ENCODE measurements at places on chromosomes 12 and 14.

DNA sequence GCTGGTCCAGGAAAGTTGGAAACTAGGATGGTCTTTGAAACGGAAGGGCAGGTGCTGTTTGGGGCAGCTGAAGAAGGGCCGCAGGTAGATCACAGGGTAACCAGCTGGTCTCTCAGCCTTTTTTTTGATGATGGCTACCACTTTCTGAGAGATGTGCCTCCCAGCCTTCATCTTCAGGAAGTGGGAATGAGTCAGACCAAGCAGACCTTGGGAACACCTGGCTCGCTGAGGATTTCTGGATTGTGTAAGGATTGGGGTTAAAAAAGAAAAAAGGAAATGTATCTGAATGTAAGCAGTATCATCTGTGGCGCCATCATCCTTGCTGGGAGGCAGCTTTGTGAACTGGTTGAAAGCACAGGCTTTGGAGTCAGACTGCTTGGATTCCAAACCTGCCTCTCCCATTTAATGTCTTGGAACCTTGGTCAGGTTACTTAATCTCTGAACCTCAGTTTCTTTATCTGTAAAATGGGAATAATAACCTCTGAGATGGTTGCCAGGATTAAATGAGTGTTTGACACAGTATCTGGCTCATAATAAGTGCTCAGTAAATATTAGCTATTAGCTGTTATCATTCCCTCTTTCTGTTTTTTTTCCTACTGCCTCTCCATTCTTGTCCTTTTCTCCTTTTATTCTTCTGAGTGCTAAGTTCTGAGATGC lies 1.7 kb downstream of the PRPF40B start:
- DNase-seq, result no peak

GRCh38 chr12:85627584-85627983 lies 208.6 kb downstream of the RASSF9 start:
- DNase-seq, result no peak

DNA sequence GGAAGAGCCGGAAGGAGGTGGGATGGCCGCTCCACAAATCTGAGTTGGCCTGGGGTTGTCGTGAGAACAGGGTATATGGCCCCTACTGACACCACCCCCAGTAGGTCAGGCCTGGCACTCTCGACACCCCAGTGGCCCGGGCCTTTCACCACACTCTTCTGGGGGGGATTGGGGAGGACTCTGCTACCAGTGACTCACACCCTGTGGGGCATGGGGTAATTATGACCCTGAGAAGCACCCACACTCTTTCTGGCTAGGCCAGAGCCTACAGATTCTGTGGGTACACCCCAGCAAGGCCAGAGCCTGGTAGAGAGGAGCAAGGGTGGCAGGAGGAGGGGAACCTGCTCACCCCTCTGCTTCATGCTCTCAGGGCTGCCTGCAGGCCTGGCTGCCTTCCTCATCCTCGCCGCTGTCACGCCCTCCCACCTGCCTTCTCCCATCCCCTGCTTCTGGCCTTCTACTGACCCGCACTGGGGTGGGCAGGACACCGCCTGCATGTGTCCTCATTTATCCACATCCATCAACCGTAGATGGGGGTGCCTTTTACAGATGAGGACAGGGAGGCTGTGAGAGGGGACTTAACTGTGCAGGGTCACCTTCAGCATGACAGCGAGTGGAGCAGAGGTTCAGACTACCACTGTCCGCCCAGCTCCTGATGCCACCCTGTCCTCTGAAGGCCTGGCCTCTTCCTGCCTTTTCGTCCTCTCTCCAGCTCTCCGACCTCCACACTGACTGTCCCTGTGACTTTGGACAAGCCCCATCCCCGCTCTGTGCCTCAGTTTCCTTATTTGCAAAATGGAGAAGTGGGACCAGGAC lies 18.4 kb downstream of the ASB2 start:
- no peak for DNase-seq

DNA sequence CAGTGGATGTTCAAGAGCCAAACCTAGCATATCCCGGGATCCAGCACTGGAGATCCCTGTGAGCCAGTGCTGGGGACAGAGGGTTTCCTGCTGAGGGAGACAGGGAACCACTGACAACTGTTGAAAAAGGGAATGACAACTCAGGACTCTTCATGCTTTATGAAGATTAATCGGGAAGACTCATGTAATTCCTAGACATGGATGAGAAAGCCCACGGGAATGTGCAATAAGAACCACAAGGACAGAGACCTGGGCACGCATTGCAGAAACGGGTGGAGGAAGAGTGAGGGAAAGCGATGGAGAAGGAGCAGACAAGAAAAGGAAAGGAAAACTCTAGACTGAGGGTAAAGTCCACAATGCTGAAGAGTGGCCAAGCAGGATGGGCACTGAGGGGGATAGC lies 296.0 kb downstream of the PCNX1 start:
- no peak for DNase-seq

- DNase-seq, result no peak
Observed at GRCh38 chr12:48279101-48279500, 71.6 kb downstream of the ZNF641 start.

DNA sequence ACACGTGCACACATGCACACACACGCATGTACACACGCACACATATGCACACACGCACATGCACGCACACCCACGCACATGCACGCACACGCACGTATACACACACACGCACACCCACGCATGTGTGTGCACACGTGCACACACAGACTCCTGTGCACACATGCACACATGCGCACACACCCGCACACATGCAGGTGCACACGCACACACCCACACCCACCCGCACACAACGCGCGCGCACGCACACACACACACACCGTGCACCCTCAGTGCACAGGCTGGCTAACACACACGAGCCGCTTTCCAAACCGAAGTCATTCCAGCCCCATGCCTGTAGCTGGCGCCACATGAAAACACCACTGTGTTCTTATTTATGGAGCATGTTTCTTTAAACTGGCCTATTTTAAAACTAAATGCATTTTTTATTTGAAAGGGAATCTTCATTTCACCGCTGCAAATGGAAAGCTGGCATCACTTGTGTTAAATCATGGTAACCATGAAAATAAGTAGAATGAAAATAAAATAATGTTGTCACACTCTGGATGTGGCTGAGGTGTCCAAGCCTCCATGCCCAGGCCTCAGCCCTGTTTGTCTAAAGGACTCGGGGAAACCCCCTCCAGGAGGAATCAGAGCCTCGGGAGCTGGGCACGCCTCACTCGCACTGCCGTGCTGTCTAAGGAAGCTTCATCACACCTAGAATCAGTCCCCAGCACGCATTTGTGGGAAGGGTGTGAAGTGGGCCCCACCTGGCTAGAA lies 45.1 kb downstream of the GALNT9 start:
- DNase-seq, result no peak

GRCh38 chr12:53052419-53053217 lies 2.8 kb downstream of the TNS2 start:
- DNase-seq, result no peak

GRCh38 chr12:22874151-22874550 lies 249.2 kb downstream of the ETNK1 start:
- DNase-seq, result no peak

DNA sequence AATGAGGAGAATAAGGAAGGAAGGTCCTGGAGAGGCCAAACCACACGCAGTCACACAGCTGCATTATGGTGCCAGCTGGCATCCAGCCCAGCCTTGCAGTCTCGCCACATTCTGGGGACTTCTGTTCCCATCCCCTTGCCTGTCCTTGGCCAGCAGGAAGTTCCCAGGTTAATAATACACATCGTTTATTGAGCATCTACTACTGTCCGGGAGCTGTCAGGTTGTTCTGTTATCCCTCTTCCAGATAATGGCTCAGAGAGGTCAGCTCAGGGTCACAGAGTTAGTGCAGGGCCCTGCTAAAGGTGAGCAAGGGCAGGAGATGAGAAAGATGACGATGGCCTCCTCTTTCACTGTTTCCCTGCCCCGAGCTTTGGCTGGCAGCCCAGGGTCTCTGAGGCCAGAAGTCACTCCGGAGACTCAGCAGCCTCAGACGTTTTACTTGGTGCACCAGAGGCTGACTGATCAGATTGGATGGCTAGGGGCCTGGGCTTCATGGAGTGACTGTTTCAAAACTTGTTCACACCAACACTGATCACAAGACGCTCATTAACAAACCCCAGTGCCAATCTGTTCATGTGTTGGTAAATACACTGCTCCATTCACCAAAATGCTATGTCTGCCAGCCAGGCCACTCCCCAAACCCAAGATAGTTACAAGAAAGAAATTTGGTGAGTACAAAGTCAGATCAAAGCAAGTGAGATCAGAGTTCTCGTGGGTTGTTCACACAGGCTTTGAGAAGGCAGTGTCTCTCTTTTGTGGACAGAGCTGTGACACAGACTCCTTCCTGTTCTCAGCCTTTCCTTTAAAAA lies 79.2 kb downstream of the B4GALNT3 start:
- DNase-seq, result peak; percentile 71

- no peak for DNase-seq
Observed at GRCh38 chr12:44053549-44054127, 217.8 kb downstream of the TMEM117 start.

GRCh38 chr12:98002887-98003493 lies 512.4 kb upstream of the TMPO start:
- DNase-seq, result no peak

DNA sequence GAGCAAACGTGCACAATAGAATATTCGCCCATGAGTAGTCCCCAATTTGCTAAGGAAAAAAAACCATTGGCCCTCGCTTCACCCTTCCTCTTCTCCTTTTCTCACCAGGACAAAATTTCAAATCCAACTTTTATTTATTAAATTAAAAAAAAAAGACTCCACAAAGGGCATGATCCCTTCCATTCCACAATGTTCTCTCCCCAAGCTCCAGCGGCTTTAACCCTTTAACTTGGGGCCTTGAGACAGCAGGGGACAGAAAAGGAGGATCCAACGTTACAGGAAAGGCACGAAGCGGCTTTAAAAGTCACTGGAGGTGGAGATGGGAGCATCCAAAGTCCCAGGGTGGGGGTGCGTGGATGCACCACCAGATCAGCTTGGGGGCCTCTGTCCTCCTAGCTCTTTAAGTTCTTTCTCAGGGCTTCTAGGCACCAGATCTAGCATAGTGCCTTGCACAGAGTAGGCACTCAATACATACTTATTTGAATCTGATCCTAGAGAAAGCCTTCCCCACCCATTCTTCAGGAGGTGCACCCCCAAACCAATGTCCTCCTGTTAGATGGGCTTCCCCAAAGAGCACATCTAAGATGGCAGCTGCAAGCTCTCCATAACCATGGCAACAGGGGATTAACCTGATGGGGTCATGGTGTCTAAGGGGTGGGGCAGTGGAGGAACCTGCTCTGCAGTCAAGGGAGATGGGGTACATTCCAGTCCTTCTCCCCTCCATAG lies 5.2 kb upstream of the AAAS start:
- DNase-seq, result no peak

DNA sequence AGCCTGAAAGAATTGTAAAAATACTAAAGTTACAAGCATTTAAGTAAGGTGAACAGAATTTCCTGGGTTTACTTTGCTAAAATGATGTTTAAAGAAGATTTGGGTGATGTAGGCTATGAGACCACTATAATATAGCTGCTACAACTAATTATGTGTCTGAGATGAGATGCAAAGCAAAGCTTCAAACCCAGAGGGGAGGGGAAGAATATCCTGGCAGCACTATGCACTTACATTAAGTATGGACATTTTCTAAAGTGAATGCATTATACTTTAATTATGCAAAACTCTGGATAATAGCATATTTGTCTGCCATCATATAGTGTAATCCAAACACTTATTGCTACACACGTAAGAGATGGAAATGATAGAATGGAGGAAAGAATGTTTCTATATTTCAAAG lies 1003.7 kb downstream of the GALC start:
- no peak for DNase-seq

DNA sequence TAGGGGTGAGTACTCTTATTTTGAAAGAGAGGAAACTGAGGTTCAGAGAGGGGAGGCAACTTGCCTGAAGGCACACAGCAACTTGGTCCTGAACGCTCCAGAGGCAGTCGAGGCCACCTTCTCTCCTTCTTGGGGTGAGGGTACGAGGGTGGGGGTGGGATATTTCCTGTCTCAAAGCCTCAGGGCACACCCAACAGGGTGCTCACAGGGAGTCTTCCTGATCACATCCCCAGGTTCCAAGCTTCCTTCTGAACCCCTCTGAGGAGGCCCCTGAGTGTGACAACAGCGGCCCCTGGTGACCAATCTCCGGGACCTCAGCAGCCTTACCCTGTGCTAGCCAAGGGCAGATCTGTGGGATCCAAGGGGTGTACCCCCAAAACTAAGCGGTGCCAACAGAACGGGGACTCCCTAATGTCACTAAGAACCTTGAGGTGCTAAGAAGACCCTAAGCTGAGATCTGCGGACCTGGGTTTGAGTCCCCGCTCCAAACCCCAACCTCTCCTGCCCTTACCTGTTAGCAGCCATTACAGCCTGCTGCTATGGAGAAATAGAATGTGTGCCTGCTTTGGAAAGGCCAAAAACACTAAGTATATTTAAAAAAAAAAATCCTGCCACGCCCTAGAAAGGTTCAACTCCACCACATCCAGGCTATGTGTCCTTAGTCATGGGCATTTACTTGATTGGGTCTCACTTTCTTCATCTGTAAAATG lies 57.9 kb downstream of the TRPV4 start:
- peak; percentile 69 for DNase-seq

DNA sequence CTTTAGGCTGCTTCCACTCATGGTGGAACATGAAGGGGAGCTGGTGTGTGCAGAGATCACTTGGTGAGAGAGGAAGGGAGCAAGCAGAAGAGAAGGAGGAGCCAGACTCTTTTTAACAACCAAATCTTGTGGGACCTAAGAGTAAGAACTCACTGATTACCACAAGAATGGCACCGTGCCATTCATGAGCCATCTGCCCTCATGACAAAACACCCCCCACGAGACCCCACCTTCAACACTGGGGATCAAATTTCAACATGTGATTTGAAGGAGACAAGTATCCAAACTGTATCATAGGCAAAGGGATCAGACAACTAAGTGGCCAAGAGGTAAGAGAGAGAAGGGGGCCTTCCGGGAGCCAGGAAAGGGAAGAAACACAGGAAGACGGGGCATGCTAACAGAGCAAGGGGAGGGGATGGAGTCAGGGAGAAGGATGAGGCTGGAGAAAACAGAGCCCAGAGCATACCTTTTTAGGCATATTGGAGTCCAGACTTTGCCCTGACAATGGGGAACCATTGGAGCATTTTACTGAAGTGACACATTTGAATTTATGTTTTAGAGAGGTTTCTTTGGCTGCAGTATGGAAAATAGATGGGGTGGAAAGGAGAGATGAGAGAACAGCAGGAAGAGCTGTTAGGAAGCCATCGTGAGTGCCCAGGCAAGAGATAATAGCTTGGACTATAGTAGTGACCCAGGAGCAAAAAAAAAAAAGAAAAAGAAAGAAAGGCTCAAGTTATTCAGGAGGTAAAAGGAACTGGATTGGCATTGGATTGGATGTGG lies 204.4 kb upstream of the NUDT4 start:
- DNase-seq, result no peak

GRCh38 chr12:21819236-21819635 lies 44.7 kb upstream of the KCNJ8 start:
- no peak for DNase-seq

DNA sequence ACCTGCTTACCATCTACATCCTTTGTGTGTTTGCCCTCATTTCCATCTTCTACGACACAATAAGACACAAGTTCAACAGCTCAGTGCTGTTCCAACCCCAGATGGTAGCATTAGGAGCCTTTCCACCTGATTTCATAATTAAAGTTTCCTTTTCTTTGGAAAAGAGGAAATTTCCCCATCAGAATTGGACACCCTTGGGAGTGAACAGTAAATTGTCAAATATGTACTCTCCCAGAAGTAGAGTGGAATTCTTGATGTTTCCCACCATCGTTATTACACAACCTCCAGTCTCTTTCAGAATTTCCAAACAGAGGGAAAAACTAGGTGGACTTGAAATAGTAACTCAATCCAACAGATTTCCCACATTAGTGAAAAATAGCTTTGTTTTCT lies 337.6 kb upstream of the OR4E1 start:
- no peak for DNase-seq
